ENCODE measurements at places on chromosomes 5 and 9.

- no peak for DNase-seq
Measured at GRCh38 chr5:135110785-135111596, 77.0 kb upstream of the PITX1 start.

DNA sequence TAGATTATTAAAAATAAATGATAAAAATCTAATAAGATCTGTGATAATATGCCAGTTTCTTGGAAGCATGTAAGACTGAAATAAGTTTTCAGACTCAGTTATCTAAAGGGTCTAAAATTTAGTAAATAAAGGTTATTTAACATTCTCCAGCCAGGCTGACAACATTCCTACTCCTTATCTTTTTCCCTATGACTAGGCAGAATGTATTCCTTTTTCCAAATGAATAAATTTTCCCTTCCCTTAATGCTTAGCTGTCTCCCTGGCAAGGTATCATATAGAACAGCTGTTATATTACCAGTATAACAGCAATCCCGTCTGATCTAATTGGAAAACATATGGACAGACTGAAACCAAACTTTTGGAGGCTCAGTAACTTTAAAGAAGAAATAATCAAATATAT is 13.0 kb downstream of the MEGF9 start:
- no peak for DNase-seq

GRCh38 chr9:92525306-92525705 is 10.5 kb downstream of the ECM2 start:
- DNase-seq = no peak

DNA sequence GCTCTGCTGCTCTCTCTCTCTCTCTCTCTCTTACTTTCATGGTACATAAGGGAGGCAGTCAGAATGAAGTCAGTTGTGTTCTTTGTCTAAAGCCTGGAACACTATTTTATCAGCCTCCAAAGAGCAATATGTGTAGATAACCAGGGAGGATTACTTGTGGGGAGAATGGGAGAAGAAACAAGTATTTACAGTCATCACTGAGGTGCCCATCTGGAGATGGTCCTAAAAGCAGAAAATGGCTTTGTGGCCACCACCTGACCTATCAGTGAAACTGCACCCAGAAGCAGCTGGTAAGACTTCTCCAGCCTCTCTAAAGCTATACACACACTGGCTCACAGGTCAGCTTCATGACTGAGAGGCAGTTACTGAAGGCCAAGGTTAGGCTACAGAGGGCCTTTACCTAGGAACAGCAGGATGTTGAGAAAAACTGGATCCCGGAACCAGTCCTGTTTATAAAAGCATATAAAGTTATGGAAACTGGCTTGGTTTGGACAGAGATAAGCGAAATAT is 75.1 kb downstream of the MRPS27 start:
- DNase-seq = peak; percentile 31

DNA sequence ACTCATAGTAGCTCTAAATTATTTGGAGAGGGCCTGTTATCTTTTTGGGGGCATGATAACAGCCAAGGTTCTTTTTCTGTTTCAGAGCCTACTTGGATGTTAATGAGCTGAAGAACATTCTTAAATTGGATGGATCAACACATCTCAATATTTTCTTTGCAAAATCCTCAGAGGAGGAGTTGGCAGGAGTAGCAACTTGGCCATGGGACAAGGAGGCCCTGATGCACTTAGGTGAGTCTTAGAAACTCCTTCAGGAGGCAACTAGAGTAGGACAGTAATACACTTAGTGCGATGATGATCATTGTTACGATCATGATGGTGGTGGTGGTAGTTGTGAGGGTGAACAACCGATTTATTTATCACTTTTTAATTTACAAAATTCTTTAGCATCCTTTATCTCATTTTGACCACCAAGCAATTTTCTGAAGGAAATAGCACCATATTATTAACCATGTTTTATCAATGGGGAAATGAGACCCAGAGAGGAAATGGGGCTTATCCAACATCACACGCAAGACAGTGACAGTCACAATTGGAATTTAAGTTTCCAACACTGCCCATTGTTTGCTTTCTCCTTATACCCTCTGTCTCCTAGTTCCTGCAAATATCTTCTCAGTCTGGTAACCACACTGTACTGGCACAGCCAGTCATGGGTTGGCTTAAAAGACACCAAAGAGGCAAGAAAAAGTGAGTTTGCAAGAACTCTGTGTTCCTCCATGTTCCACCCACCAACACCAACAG is 54.0 kb downstream of the PAPPA start:
- DNase-seq = no peak
